ENCODE measurements at places on chromosomes 3 and 15.

- DNase-seq, result no peak
Observed at GRCh38 chr3:99624496-99625236, 13.7 kb upstream of the COL8A1 start.

DNA sequence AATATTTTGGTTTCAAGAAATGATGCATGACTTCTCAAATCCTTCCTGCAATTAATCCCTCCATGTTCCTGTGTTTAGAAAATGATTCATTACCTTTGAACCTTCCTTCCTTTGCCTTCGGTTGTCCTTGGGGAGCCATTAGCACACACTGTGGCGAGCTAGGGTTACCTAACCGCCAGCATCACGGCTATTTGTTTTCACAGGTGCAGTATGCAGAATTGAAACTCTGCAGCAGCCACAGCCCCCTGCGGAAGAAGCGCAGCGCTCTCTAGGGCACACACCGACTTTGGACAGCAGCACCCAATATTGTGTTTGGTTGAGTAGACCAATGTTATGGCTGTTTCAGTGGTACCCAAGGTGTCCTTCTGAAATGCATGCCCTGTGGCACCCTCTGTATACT lies 247.4 kb downstream of the MCTP2 start:
- no peak for DNase-seq

GRCh38 chr3:194826594-194826993 lies 140.9 kb downstream of the FAM43A start:
- no peak for DNase-seq

- no peak for DNase-seq
Observed at GRCh38 chr3:126309861-126310655, 47.1 kb downstream of the KLF15 start.

DNA sequence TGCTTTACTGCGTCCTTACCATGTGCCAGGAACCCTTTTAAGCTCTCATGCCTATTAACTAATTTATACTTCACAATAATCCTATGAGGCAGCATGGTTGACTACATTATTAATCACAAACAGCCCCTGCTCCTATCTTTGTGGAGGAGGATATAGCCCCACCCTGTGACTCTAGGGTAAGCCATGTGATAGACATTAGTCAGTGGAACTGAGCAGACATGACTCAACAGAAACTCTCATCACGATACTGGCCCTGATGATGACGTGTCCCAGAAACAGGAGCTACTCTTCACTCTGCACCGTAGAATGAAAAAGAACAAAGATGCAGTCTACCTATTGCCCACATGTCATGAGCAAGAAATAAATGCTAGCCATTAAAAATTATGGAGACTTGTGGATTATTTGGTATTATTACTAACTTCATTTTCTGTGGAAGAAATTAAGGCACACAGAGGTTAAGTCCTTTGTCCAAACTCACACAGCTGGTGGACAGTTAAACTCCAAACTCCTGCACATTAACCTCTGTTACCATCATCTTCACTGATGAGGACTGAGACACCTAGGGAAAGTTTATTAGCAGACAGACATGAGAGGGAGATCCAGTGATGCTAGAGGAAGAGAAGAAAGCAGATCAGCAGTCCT lies 51.2 kb downstream of the CFAP20DC start:
- DNase-seq, result peak; percentile 97

GRCh38 chr3:141366285-141367037 lies 1.8 kb upstream of the ZBTB38 start:
- DNase-seq, result peak; percentile 64
